G401 (cell line): ENCODE measurements at places on chromosomes 4 and X.

- DNase-seq, result no peak
These were observed 20.2 kb upstream of the MAP3K15 start for GRCh38 chrX:19535476-19535875.

- no peak for DNase-seq
These were observed 311.6 kb downstream of the GALNTL6 start for GRCh38 chr4:172124656-172125308.

- DNase-seq, result no peak
These were observed 27.6 kb downstream of the RHOH start for GRCh38 chr4:40224432-40224831.

GRCh38 chr4:38452009-38452408 is 212.0 kb upstream of the KLF3 start:
- DNase-seq, result no peak

- no peak for DNase-seq
These were observed 50.4 kb downstream of the GPC4 start for GRCh38 chrX:133364865-133365264.

DNA sequence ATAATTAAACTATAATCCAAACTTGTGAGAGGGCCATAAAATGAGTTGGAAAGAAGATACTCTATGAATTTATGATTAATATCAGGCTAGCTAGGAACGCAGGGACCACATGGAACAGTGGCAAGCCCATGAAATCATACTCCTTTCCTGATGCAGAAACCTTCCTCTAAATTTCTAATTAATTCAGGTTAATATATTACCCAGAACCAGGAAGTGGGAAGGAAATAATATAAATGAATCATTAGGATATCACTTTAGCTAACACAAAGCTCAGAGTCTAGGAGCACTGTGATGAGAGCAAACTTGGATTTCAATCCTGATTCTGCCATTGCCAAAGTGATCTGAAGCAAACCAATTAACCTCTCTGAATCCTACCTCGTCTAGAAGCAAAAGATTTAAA is 68.0 kb downstream of the IQCM start:
- DNase-seq, result no peak

GRCh38 chrX:120286733-120287512 is 24.3 kb downstream of the TMEM255A start:
- no peak for DNase-seq

GRCh38 chr4:69470561-69470960 is 25.1 kb downstream of the UGT2B4 start:
- no peak for DNase-seq

DNA sequence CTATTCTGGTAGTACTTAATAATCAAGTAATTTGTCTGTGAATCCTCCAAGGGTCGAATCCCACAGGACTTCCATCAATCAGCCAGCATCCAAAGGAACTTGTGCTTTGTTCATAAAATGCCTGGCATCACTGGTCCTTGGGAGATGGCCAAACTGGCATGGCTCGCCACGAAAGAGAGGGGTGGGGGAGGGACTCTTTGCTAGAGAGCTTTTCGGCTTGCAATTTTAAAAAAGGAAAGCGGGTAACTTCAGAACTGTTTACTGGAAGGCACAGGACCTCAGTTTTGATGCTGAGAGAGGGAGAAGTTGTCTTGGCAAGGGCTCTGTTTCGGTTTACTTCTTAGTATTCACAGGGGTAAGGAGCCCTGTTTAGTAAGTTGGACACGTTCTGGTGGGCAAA is 79.4 kb upstream of the FHL1 start:
- DNase-seq, result peak; percentile 1

- DNase-seq, result no peak
These were observed 16.9 kb downstream of the TRIM75 start for GRCh38 chr4:165070560-165070959.

DNA sequence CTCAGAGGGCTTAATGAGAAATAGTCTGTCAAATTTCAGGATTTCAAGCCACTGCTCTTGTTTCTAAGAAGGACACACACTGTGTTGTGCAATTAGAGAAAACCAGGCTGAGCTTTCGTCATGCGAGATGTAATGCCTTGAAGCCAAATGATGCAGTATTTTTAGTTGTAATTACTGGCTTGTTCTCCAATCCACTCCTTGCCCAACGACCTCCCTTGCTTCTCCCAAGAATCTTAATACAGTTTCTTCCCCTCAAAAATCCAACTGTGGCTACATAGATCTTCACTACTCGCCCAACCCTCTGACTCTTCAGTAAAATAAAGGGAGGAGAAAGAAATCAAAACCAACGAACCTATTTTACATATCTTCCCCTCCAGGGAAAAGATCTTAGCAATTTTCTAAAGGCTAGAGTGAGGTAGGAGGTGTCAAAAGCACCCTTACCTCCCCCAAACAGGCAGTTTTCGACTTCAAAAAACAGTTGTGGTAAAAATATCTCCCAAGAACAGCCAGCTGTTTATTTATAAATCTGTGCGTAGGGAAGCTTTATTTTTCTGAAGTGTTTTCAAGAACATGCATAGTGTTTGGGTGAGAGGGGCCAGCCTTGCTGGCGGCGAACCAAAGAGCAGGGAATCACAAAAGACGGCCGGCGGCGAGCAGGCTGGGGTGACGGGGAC is 68.7 kb downstream of the MGST2 start:
- peak; percentile 59 for DNase-seq

- DNase-seq, result no peak
These were observed 63.2 kb upstream of the FAM47B start for GRCh38 chrX:34879346-34879745.

DNA sequence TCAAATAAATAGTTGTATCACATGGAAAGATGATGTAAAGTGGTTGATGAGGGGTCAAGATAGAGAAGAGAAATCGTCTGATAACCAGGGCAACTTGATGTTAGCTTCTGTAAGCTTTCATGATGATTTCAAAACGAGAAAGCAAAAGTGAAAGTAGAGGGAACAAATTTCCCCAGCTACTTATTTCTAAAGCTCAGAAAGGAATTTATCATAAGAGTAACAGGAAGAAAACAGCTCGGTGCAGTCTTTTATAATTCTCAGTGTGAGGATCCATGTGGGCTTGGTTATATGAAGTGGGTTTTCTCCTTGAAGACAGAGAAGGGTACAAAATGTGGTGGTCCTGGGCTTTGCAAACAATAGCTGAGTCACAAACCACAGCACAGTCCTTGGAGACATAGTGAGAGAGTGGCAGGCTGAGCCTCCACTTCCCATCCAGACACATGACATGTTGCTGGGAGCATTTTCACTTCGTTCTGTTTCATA is 32.1 kb upstream of the GLRA2 start:
- no peak for DNase-seq

DNA sequence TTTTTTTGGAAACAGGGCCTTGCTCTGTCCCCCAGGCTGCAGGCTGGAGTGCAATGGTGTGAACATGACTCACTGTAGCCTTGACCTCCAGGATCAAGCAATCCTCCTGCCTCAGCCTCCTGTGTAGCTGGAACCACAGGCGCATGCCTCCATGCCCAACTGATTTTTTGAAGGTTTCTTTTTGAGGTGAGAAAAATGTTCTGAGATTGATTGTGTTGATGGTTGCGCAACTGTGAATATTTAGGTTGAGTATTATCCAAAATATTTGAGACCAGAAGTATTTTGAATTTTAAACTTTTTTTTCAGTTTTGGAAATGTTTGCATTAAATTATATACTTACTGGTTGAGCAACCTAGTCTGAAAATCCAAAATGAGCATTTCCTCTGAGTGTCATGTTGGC is 2.6 kb upstream of the CCNI start:
- no peak for DNase-seq

DNA sequence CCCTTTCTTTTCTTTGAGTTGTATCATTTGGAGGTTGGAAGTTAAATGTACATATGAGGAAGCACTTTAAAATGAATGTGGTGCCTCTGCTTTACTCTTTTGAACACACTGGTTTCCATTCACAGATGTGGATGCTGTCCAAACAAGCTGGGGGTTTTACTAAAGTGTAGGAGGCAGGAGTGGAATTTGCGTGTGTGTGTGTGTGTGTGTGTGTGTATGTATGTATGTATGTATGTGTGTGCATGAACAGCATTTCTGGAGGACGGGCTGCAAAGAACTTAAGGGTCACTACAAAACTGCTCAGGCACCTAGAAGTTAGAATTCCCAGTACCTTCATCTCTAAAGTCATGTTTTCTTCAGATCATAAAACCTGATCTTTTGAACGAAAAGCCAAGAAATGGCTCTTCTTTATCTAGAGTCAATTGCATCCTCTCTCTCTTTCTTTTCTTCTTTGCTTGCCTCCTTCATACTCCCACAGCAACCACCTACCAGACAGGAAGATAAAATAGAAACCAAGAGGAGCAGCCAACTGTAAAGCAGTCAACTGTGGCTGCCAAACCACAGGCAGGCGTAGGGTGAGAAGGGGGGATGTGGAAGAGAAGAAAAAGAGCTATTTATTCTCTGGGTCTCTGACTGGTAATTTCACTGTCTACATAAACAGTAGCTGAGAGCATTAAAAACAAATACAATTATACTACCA is 177.0 kb upstream of the RASGEF1B start:
- no peak for DNase-seq
